Inflammatory macrophage (primary cell): ENCODE measurements at places on chromosomes 16 and 17.

- DNase-seq = no peak
Observed at GRCh38 chr17:1947743-1948516, 77.2 kb downstream of the RTN4RL1 start.

- no peak for DNase-seq
Observed at GRCh38 chr16:83351846-83352245, 455.9 kb upstream of the HSBP1 start.

DNA sequence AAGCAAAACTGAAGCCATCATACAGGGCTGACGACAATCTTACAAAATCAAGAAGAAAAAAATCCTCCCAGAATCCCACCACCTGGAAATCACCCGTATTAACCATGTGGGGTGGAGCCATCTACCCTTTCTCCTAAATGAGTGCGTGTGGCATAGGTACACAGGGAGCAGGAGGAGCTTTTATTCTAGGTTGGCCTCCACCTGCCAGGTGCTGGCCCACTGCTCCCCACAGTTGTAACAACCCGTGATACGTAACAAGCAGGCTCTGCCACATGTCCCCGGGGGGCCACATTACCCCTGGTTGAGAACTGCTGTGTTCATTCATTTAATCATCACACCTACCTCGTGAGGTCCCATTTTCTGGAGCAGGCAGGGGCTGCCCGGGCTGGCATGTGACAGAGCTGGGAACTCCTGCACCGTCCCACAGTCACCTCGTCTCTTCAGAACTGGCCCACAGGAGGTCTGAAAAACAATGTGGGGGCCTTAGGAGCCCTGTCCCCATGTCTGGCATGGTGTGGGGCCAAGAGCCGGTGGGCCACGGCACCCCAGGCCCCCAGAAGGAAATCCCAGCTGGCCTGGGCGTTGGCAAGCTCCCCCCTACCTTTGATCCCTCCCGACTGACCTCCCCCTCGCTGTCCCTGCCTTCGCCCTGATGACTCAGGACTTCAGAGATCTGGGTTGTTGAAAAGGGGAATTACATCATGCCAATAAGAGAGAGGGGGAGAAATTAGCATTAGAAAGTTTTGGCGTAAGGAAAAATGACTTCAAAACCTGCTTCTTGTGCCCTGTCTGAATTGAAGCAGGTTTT lies 12.9 kb downstream of the CMIP start:
- peak; percentile 65 for DNase-seq

DNA sequence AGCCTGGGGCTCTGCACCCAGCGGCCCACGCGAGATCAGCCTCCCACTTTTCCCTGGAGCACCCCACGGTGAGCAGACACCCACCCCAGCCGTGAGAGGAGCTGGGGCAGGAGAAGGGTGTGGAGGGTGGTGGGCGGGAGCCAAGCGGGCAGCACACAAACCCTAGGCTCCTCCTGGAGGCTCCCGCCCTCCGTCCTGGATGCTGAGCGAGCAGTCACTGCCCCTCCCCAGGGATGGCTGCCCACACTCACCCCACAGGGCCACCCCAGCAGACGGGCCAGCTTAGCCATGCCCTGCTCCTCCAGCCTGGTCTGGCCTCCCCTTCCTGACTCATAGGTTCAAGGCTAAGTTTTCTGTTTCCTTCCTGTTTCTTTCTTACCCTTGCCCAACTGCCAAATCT lies 15.7 kb upstream of the ABCC3 start:
- peak; percentile 78 for DNase-seq

DNA sequence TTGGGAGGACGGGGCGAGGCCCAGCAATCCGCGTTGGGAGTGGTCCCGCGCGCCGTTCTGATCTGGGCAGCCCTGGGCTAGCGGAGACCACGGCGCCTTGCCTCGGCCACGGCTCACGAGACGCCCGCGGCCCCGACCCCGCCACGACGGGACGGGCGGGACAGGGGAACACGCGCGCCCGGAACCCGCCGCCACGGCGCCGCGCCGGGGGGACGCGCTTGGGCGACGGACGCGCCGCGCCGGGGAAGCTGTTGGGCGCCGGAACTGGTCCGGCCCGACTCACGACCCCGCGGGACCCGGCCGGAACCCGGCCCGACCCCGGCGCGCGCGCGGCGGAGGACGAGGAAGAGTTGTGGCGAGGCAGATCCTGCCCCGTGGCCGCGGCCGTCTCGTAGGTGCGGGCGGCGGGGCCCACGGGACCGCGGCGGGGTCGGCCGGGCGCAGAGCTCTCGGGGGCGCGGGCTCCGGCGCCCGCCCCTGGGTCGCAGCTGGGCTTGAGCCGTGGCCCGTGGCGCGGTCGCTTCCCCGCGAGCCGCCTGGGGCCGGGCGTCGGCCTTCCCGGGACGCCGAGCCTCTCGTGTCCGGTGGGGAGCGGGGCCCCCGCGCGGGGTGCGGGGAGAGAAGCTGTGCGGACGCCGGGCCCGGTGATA lies at the start of gene ACSF3:
ACSF3 (plus strand) TSS at position 251 of the 650 bp plus-strand sequence. CDS start 6,830 bp downstream, outside the sequence.
- peak; percentile 61 for DNase-seq

DNA sequence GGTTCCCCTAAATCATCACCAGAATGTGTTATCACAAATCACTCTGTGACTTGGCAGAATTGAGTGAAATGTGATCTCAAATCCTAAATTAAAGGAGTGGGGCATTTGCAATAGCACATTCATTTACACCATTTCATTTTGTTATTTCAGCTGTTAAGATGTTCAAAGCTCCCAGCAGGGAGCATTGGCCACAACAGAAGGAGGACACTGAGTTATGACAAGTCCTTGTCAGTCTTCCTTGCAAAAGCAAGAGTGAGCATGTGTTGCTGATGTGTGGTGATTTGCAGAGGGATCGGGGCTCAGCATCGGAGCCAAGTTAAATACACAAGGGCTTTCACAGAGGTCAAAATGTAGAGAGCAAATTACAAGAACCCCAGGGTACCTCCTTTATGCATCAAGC lies 372.2 kb upstream of the CDH5 start:
- DNase-seq = no peak

DNA sequence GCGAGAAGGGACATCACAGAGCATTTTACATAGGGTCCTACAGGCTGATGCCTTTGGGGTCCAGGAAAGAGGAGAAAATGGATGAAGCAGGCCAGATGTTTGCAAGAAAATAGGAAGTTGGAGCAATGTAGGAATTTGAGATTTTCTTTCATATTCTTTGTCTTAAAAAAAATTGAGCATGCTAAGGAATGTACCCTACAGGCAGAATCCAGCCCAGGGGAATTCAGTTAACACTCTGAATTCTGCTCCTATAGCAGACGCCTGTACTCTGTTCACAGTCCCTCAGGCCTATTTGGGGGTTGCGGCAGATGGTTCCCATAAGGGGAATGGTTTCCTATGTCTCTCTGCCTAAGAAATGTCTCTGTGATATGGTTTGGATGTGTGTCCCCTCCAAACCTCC lies 393.7 kb upstream of the C16orf82 start:
- DNase-seq = no peak

GRCh38 chr17:75892556-75893224 lies 4.1 kb downstream of the TRIM65 start:
- no peak for DNase-seq

DNA sequence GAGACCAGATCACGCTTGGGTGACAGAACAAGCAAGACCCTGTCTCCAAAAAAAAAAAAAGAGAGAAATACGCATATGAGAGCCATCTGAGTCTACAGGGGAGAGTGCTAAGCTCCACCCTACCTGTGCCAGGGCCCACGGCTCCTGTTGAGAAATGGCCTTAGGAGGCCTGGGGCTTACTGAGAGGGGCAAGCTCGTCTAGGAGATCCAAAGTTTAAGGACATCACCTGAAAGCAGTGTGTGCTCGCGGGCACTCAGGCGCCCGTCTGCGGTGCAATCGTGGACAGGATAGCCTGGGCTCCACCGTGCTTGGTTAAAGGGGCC lies 14.5 kb upstream of the BAIAP2 start:
- DNase-seq = no peak

GRCh38 chr16:72952404-72952803 lies 95.5 kb downstream of the ZFHX3 start:
- DNase-seq = no peak

DNA sequence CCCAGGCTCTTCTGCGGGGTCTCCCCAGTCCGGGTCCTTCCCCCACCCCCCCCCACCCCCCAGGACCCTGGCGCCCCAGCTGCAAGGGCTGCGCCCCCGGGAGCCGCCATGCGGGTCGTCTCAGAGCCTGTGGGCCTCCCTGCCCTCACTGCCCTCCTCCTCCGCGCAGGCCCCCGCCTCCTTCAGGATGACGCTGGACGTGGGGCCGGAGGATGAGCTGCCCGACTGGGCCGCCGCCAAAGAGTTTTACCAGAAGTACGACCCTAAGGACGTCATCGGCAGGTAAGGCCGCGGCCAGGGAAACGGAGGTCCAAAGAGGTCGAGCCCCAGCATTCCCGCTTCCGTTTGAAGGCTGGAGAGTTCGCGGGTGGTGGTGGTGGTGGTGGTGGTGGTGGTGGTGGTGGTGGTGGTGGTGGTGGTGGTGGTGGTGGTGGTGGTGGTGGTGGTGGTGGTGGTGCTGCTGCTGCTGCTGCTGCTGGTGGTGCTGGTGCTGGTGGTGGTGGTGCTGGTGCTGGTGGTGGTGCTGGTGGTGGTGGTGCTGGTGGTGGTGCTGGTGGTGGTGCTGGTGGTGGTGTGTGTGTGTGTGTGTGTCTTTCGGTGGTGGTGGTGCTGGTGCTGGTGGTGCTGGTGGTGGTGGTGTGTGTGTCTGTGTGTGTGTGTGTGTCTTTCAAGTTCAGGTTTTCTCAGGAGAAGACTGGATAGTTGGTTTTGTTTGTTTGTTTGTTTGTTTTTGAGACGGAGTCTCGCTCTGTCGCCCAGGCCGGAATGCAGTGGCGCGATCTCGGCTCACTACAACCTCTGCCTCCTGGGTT lies 615 bp downstream of the PHKG2 start:
- no peak for DNase-seq

- no peak for DNase-seq
Observed at GRCh38 chr17:65409381-65409780, 152.1 kb downstream of the AXIN2 start.

- no peak for DNase-seq
Observed at GRCh38 chr16:11806721-11807120, 9.7 kb upstream of the ZC3H7A start.

- DNase-seq = no peak
Observed at GRCh38 chr17:76843703-76844484, 24.3 kb upstream of the MGAT5B start.
